ENCODE measurements at places on chromosomes 6 and 20.

GRCh38 chr6:124495665-124496190 lies 466.5 kb upstream of the RNF217 start:
- DNase-seq = no peak

GRCh38 chr20:61949714-61950640 lies 115.7 kb downstream of the TAF4 start:
- DNase-seq = no peak

- DNase-seq = no peak
Measured at GRCh38 chr20:49595811-49596561, 28.0 kb upstream of the PTGIS start.

DNA sequence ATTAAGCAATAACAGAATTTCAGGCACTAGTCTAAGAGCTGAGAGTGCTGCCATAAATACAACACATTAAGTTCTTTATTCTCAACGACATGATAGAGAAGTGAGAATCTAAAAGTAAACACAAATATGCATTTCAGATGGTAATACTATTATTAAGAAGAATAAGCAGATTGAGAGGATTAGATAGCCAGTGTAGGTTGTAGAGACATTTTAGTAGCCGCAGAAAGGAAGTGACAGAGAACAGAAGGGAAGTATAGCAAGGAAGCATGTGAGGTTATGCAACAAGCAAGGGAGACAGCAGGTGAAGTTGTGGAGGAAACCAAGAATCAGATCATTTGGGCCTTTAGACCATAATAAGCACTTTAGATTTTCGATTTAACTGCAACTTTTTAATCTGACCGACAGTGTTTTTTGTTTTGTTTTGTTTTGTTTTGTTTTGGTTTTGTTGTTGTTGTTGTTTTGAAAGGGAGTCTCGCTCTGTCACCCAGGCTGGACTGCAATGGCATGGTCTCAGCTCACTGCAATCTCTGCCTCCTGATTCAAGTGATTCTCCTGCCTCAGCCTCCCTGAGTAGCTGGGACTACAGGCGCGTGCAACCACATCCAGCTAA lies 737.0 kb upstream of the ADGRB3 start:
- no peak for DNase-seq

GRCh38 chr6:167229586-167229985 lies 61.5 kb upstream of the UNC93A start:
- no peak for DNase-seq

DNA sequence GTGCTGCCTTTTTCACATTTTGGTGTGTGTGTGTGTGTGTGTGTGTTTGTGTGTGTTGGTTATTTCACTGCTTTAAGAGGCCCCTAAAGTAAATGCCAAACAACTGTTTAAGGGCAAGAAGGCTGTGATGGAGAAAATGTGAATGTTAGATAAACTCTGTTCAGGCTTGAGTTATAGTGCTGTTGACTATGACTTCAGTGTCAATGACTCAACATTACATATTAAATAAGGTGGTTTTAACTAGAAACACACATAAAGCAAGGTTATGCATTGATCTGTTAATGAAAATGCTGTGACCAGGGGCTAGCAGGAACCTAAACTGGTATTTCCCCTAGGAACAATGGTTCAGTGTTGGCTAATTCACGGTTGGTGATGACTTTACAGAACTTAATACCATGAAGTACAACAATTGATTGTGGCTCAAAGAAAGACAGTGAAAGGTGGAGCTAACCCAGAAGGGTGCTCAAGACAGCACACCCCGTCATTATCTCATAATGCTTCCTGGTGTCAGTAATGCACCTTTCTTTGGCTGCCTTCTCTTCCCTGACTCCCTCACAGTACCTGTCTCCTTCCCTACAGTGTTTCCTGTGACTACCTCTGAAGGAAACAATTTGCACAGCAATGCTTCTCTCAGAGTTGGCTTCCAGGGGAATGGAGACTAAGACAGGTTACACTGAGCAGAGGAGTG lies 116.1 kb downstream of the RIN2 start:
- DNase-seq = no peak

DNA sequence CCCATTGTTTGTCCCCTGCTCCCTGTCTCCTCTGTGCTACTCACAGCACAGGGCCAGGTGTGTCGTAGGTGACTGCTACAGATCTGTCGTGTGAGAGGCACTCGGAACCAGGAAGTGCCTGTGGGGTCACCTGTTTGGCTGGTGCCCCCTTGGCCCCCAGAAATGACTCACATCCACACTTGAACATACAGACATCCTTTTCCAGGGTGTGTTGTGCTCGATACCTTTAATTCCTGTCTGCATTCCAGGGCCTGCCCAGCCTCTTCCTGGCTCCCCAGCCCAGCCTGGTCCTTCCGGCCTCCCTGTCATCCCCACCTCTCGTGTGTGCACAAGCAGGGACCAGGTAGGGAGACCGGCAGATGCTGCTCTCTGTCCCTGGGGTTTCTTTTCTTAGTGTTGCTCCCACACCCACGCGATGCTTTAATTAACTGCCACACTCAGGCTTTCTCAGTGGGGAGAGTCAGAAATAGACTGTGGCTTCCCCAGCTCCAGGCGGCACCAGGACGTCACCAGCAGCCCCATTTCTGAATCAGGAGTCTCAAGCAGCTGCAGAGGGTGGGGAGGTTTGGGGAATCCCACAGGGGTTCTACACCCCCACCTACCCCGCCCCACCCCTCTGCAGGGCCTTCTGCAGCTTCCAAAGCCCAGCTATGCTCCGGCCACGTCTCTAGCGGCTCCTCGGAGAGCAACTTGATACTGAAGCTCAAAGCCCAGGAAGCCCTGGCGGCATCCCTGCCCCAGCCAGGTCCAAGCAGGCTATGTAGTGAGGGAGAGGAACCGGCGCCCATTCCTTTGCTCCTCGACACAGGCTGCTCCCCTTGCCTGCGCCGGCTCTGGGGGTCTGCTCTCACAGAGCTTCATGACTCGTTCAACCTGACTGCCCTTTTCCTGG lies 102.2 kb downstream of the SYCP2 start:
- DNase-seq = no peak

DNA sequence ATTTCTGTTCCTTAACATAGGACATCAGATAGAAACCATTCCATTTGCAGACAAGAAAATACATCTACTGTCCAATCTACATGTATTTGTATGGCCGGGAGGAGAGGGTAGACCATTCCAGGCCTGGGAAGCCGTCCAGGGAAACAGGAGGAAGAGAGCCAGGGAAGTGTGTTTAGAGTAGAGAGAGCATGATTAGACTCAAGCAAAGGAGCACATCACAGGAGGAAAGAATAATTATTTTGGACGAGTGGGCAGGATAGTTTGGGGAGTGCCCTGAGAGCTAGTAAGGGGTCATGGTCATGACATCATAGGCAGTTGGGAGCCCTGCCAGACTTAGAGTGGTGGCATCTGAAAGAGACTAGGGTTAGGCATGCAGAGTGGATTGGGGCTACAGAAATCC lies 250.0 kb downstream of the HIVEP2 start:
- DNase-seq = no peak

- DNase-seq = no peak
Measured at GRCh38 chr6:138426500-138427123, 22.6 kb downstream of the HEBP2 start.

Measured in activated T-cell treated with anti-CD3 and anti-CD28 coated beads for 1 hour (primary cell).